ENCODE measurements at places on chromosomes 16 and 17. TPM values are rescaled to one million over a fixed set of nuclear protein-coding genes. Genes with fewer than 3 reads are reported as not detected.

- DNase-seq, result no peak
- H3K27me3 ChIP-seq, result peaks cover 41% of the 10 kb centered on the region
- no peak overlapping the region for H3K4me3 ChIP-seq
- no peak overlapping the region for H3K27ac ChIP-seq
- no peaks in the 10 kb centered on the region for H3K36me3 ChIP-seq
Measured at GRCh38 chr16:80463751-80464495, 76.9 kb upstream of the DYNLRB2 start.

- H3K27ac ChIP-seq, result no peak overlapping the region
- H3K4me3 ChIP-seq, result no peak overlapping the region
- DNase-seq, result no peak
- H3K27me3 ChIP-seq, result no peaks in the 10 kb centered on the region
- H3K4me1 ChIP-seq, result peaks cover 46% of the 10 kb centered on the region
Measured at GRCh38 chr17:57994436-57994835, 6.4 kb upstream of the VEZF1 start.

GRCh38 chr16:8831871-8832716 lies 34.5 kb downstream of the PMM2 start:
- no peaks in the 10 kb centered on the region for H3K27me3 ChIP-seq
- H3K27ac ChIP-seq, result peak overlapping the region; percentile 16
- DNase-seq, result no peak
- H3K4me3 ChIP-seq, result no peak overlapping the region
- peaks cover 21% of the 10 kb centered on the region for H3K36me3 ChIP-seq

GRCh38 chr16:54072237-54072636 lies 214.3 kb downstream of the IRX3 start:
- DNase-seq, result no peak
- H3K4me1 ChIP-seq, result peaks cover under 1% of the 10 kb centered on the region
- H3K27ac ChIP-seq, result no peak overlapping the region
- H3K27me3 ChIP-seq, result no peaks in the 10 kb centered on the region
- no peak overlapping the region for H3K4me3 ChIP-seq
- peaks cover 4% of the 10 kb centered on the region for H3K36me3 ChIP-seq

GRCh38 chr16:6047325-6047724 lies 949.7 kb upstream of the EEF2KMT start:
- DNase-seq, result no peak
- H3K27me3 ChIP-seq, result peaks cover 6% of the 10 kb centered on the region
- H3K36me3 ChIP-seq, result no peaks in the 10 kb centered on the region

GRCh38 chr16:54957403-54958166 lies 26.9 kb downstream of the IRX5 start:
- peaks cover 6% of the 10 kb centered on the region for H3K4me1 ChIP-seq
- H3K36me3 ChIP-seq, result peaks cover 10% of the 10 kb centered on the region
- H3K27ac ChIP-seq, result no peak overlapping the region

GRCh38 chr17:16486373-16487250 lies 5.4 kb downstream of the LRRC75A start:
- H3K4me1 ChIP-seq, result peaks cover 21% of the 10 kb centered on the region
- peaks cover 36% of the 10 kb centered on the region for H3K27me3 ChIP-seq
- H3K27ac ChIP-seq, result no peak overlapping the region

DNA sequence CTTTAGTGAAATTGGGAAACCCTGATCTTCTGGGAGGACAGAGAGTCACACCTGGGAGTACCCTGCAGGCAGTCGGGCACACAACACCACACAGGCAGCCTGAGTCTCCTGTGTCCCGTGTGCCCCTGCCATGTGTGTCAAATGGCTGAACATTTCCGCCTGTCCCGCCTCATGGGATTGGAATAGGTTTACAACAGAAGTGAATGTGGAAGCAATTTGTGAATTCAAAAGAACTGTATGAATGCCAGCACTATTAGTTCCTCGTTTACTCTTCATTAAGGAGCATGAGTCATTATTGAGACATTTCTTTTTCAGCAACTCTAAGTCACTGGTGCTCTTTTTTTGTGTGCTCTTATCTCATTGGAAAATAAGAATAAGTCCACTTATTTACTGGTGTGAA lies 226.5 kb downstream of the PMP22 start:
- no peaks in the 10 kb centered on the region for H3K36me3 ChIP-seq
- H3K27ac ChIP-seq, result no peak overlapping the region
- no peak overlapping the region for H3K4me3 ChIP-seq
- no peak for DNase-seq
- peaks cover 11% of the 10 kb centered on the region for H3K27me3 ChIP-seq

GRCh38 chr17:50425682-50426471 lies at the start of gene ACSF2:
Gene ACSF2 (plus strand): TSS chr17:50426218. CDS start chr17:50426262, 44 bp downstream.
- H3K4me1 ChIP-seq, result peaks cover 46% of the 10 kb centered on the region
- peaks cover under 1% of the 10 kb centered on the region for H3K36me3 ChIP-seq
- peak within 1 kb of the TSS; percentile 91 for H3K4me3 ChIP-seq
- peak; percentile 74 for DNase-seq
- peak within 1 kb of the TSS; percentile 95 for H3K27ac ChIP-seq
- H3K27me3 ChIP-seq, result no peaks in the 10 kb centered on the region

HOXB9 gene
- 1.6 TPM for total RNA-seq

CDH13 gene
- 3.1 TPM for total RNA-seq

GINS2 gene
- 13.7 TPM for total RNA-seq
